Cardiac muscle cell (in vitro differentiated cells and primary cell): ENCODE measurements at places on chromosomes 11 and 22. TPM values are rescaled to one million over a fixed set of nuclear protein-coding genes. Genes with fewer than 3 reads are reported as not detected.
A peak's percentile ranks its signal among the peaks of the same experiment; 100 is the strongest.

Gene CALCB
- not detected in 2 replicates for total RNA-seq

Gene ART1
- total RNA-seq, result 0.30 and 0.60 TPM in 2 replicates

Gene CHADL
- 3.3 and 4.0 TPM in 2 replicates for total RNA-seq

DNA sequence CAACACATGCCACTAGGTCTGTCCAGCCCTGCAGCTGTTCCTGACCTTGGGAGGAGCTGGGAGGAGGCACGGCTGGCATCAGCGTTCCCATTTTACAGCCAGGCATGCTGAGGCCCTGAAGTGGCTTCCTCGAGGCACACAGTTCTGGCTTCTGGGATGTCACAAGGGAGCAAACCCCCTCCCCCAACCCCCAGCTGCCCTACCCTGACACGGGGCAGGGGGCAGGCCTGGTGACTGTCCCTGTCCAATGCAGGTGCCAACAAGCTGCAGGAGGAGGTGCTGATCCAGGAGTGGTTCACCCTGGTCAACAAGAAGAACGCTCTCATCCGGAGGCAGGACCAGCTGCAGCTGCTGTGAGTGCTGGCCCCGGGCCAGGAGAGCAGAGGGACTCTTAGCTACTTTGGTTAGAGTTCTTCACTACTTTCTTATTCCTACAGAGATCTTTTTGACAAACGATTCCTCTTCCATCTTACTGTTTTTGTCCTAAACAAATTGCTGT, 5.3 kb downstream of the KCNK7 start:
- H3K4me3 ChIP-seq, result no peak overlapping the region
- H3K4me1 ChIP-seq, result peaks cover 17% of the 10 kb centered on the region
- H3K27ac ChIP-seq, result no peak overlapping the region
- peak; percentile 50 for DNase-seq

DNA sequence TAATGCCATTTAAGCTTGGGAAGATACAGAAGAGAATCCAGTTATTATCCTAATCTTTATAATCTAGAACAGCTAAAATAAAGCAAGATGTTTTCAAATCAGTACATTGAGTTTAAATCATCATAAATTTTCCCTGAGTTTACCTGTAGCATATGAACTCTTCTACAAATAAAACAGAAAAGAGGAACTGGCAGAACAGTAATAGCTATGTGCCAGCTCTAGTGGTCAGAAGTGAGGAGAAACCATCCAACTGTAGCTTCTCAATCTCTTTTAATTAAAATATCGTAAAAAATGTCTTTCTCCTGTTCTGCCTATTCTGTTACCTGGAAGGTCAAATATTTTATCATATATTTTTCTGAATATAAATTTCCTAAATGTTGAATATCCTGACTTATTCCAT, 266.9 kb downstream of the SOX6 start:
- no peak overlapping the region for H3K4me3 ChIP-seq
- no peak for DNase-seq
- H3K36me3 ChIP-seq, result no peaks in the 10 kb centered on the region
- no peak overlapping the region for H3K27ac ChIP-seq
- H3K4me1 ChIP-seq, result no peaks in the 10 kb centered on the region
- no peaks in the 10 kb centered on the region for H3K27me3 ChIP-seq

- peak overlapping the region; percentile 72 for H3K27ac ChIP-seq
- DNase-seq, result peak; percentile 28
- no peaks in the 10 kb centered on the region for H3K27me3 ChIP-seq
- no peak overlapping the region for H3K4me3 ChIP-seq
Observed at GRCh38 chr11:10019906-10020682, 273.9 kb downstream of the SBF2 start.
